Immature natural killer cell (primary cell): ENCODE measurements at places on chromosomes 11 and 22. TPM values are rescaled to one million over a fixed set of nuclear protein-coding genes. Genes with fewer than 3 reads are reported as not detected.

The RAB3IL1 gene
- not detected for polyA plus RNA-seq

DNA sequence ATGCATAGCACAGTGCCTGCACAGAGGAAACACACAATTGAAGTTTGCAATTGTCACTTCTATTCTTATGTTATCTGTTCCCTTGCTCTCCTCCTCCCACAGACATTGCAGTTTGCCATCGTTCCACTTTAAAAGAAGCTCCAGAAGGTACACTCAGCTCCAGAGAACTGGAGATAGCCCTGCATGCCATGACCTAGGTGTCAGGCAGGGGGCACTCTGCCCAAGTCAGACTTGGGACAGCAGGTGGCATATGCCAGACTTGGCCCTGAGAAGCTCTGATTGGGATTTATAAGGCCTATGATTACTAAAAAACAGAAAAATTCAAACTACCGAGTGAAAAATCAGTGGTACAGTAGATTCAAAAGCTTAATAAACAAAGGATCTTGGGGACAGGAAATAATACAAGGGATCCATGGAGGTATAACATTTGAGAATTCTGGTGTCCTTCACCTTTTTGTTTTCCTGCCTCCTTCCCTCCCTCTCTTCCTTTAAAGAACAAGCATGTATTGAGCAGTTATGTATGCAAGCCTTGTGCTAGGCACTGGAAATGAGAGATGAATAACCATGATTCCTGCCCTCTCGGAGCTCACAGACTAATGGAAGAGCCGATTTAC, 40.0 kb downstream of the TENM4 start:
- no peak for DNase-seq

DNA sequence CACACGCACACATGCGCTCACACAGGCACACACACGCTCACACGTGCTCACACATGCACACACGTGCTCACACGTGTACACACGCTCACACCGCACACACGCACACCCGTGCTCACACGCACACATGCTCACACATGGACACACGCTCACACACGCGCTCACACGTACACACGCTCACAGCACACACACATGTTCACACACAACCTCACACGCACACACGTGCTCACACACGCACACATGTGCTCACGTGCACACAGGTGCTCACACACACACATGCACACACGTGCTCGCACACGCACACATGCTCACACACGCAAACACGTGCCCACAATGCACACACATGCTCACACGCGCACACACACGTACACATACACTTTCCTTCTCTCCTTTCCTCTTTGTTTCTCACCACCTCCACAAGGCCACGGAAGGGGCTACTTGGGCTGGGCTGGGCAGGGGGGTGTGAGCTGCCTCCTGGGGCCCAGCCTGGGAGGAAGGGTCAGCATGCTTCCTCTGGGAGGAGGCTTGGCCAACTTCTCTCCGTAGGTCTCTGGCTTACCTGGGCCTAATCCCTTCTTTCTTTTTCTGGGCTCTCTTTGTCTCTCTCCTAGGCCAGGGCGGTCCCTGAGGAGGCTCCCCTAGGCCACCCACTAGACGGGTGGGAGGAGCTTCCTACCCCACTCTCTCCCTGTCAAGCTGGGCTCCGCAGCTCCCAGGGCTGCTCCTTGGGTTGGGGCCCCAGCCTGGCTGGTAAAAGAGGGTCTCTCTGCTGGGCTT, 34.5 kb upstream of the PARVG start:
- DNase-seq = no peak

- no peak for DNase-seq
Measured at GRCh38 chr11:119403021-119403420, 20.0 kb downstream of the THY1 start.

GRCh38 chr11:5931061-5931460, 11.0 kb upstream of the OR56A3 start:
- DNase-seq = no peak

DNA sequence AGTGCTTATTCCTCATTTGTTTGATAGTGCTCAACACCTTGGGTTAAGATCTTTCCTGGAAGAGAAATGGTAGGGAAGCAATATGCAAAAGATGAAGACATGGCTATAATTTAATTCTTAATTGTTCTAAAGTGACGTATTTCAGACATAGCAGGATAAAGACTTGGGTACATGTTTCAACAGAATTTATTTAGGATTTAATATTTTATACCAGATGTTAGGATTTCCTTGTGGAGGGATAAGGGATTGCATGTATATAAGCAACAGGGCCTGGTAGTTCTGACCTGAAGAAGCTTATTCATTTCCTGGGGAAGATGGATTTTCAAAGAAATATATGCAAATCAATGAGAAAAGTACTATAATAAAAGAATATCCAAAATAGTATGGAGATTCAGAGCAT, 163.8 kb downstream of the FAT3 start:
- DNase-seq = no peak
